ENCODE measurements at places on chromosomes 16 and 17.

DNA sequence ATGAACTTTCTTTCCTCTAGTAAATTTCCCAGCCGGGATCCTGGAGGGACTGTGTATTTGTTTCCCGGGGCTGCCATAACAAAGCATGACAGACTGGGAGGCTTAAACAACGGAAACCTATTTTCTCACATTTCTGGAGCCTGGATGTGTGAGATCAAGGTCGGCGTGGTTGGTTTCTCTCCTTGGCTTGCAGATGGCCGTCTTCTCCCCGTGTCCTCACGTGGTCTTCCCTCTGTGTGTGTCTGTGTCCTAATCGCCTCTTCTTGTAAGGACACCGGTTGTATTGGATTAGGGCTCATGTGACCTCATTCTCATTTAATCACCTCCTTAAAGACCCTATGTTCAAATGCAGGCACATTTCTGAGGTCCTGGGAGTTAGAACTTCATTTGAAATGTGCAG is 22.0 kb upstream of the USP10 start:
- no peak for DNase-seq

DNA sequence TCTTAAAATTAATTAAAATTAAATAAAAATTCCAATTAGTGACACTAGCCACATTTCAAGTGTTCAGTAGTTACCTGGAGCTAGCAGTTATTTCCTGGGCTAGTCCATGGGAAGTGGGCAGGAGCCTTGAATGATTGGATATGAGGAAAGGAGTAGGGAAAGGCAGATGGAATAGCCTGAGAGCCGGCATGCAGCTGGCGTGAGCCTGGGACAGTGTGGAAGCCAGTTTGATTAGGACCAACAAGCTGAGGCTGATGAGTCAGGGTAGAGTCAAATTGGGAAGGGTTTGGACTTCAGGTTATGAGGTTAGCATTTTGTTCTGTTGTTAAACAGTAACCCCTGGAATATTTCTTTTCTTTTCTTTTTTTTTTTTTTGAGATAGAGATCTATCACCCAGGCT is 15.3 kb upstream of the GNA13 start:
- no peak for DNase-seq

DNA sequence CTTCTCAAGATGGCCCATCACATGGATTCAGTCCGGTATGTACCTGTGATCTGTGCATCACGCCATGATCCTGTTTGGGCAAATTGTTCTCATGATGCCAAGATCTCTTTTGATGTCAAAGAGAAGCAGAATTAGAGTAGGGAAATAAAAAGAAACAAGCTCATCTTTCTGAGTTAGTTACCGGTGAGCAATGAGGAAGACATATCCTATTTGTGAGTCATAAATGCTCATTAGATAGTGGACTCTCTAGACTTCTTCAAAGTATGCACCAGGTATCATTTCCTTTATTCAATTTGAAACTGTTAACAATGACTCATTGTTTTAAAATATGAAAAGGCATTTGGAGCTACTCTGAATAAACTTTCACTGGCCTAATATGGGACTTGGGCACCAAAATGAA is 8.0 kb upstream of the KRTAP4-12 start:
- no peak for DNase-seq

DNA sequence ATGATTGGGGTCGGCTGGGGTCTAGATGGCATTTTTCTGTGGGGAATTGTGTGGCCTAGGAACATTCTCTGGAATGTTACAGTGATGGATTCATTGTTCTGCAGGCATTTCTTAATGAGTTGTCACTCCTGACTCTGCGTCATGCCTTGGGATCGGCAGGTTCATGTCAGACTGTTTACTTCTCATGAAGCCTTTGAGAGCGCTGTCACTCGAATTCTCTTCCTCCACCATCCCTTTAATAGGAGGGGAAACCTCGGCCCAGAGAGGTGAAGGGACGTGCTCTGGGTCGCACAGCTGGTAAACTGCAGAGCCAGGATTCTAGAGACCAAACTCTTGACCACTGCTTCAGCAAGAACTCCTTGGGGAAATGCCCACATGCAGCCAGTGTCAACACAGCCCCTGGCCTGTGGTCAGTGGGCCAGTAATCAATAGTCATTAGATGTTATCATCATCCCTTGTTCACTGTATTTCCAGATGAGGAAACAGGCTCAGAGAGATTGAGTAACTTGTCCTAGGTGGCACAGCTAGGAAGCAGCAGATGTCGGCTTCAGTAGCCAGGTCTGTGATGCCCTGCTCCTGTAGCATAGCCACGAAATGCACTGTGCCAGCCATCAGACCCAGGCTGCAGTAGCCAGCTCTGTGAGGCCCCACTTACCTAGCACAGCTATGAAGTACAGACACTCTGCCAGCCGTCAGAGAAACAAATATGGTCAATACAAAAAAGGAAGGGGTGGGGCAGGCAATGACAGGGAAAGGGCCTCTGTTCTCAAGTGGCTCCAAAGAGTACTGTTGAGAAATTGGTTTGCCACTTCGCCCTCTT is 259.0 kb downstream of the CPPED1 start:
- DNase-seq, result no peak

GRCh38 chr16:31248344-31248743 is 11.4 kb upstream of the ITGAM start:
- DNase-seq, result no peak

DNA sequence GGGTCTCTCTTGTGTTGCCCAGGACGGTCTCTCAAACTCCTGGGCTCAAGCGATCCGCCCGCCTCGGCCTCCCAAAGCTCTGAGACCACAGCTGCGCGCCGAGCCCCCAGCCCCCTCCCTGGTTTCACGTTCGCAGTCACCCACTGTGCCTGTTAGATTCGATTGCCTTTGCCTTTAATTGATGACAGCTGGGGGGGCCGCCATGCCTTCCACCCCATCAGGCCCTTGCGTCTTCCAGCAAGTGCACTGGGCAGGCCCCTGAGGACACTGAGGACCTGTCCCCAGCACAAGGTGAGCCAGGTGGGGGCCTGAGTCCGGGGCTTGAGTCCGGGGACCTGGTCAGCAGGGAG is 3.3 kb downstream of the IGFALS start:
- DNase-seq, result no peak
